ENCODE measurements at places on chromosomes 7 and 10. TPM values are rescaled to one million over a fixed set of nuclear protein-coding genes. Genes with fewer than 3 reads are reported as not detected.

DNA sequence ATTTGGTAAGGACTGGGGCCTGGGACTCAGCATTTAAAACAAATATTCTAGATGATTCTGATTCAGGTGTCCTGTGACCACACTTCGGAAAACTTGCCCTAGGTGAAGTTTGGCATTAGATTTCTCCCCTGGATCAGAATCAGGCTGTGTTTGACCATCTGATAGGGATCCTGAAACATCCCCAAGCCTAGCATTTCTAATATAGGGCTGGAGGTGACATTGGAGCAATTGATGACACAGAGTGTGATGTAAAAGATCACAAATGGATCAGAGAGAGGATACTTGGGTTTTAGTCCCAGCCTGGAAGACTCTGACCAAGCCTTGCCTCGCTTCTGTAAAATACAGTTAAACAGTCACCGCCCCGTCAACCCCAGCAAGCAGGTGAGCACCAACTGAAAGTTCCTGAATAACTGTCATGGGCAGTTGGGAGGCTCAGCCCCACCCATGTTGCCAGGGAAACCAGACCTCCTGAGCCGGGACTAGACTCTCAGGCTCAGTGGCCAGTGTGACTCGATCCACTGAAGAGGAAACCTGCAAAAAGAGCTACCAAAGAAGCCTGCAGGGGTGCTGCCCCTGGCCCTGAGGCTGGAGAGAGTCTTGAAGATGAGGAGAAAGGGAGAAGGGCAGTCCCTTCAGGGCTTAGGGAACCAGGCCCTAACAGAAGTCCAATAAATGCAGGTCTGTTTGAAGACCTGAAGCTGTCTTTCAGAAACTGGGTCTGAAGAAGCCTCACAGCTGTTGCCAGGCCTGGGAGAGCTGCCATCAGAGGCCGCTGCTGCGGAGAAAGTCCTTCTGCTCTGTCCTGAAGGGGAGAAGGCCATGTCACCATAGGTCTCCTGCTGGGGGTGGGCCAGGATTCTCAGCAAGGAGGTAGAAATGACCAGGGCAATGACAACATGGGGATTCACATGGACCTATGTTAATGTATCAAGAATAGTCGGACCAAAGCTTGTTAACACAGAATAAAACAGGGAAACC is 126.1 kb upstream of the KCNMA1 start:
- peaks cover 5% of the 10 kb centered on the region for H3K27me3 ChIP-seq
- H3K36me3 ChIP-seq = no peaks in the 10 kb centered on the region
- no peak overlapping the region for H3K27ac ChIP-seq
- no peaks in the 10 kb centered on the region for H3K4me1 ChIP-seq
- no peak overlapping the region for H3K4me3 ChIP-seq

- no peak for DNase-seq
- H3K36me3 ChIP-seq = no peaks in the 10 kb centered on the region
- no peaks in the 10 kb centered on the region for H3K27me3 ChIP-seq
- no peak overlapping the region for H3K4me3 ChIP-seq
These were observed 267.8 kb downstream of the PARD3 start for GRCh38 chr10:34547291-34547690.

GRCh38 chr7:130960208-130960988 is 226.4 kb upstream of the KLF14 start:
- peak; percentile 67 for DNase-seq
- no peak overlapping the region for H3K4me3 ChIP-seq
- H3K27me3 ChIP-seq = no peaks in the 10 kb centered on the region
- peaks cover 38% of the 10 kb centered on the region for H3K4me1 ChIP-seq

SUFU gene
- 8.5 TPM for total RNA-seq

GRCh38 chr10:62147425-62147824 is 121.2 kb downstream of the RTKN2 start:
- DNase-seq = no peak
- H3K4me3 ChIP-seq = no peak overlapping the region
- no peaks in the 10 kb centered on the region for H3K36me3 ChIP-seq
- H3K4me1 ChIP-seq = peaks cover 8% of the 10 kb centered on the region

DNA sequence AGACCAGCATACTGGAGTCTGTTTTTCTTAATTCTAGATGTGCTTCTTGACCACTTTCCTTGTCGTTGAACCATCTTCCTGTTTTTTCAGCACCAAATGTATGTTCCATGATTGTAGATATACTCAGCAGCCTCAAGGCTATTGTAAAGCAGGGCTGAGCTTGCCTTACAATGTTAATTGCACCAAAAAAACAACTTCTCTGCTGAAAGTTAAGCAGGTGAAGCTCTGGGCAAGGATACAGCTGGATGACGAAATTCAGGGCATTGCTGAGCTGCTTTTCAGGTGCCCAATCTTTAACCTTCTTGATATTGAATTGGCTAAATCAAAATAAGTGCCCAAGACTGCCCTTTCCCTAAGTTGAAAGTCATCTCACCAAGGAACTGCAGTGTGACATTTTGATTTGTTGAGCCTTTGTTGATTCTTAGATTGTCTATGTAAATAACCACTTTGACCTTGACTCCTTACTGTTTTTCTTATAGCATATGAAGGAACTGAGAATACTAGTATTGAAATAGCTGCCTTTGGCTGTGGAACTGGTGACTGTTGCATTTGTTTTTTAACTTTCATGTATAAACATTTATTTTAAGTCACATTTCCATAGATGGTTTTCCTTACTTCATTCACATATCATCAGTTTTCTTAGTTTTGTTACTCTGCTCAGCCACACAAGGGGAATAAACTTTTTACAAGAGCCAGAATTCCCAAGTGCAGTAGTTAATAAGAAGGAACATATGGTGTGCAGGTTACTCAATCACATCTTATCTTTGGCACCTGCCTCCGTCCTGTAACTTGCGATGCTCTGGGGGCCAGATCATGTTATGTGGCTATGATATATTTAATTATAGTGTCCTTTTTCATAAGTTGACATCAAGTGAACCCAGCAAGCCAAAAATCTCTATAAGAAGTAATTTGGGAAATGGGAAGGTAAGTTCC is 3.1 kb downstream of the AHCYL2 start:
- no peaks in the 10 kb centered on the region for H3K36me3 ChIP-seq
- no peak for DNase-seq
- H3K4me3 ChIP-seq = no peak overlapping the region
- no peak overlapping the region for H3K27ac ChIP-seq
- no peaks in the 10 kb centered on the region for H3K27me3 ChIP-seq

NACAD gene
- total RNA-seq = 0.50 TPM

All from activated CD8-positive, alpha-beta T cell treated with anti-CD3 and anti-CD28 coated beads for 36 hours (primary cell).